ENCODE measurements at places on chromosomes 6 and 20. TPM values are rescaled to one million over a fixed set of nuclear protein-coding genes. Genes with fewer than 3 reads are reported as not detected.

The MAP7 gene
- 15.0 TPM for polyA plus RNA-seq

- no peak for DNase-seq
- H3K27ac ChIP-seq: no peak overlapping the region
- peaks cover 7% of the 10 kb centered on the region for H3K36me3 ChIP-seq
These were observed 59.0 kb downstream of the IGF2R start for GRCh38 chr6:160027931-160028330.

The CST5 gene
- polyA plus RNA-seq: not detected

The BPIFB1 gene
- not detected for polyA plus RNA-seq

GRCh38 chr6:141483598-141484061, 649.1 kb upstream of the GJE1 start:
- no peak overlapping the region for H3K27ac ChIP-seq
- no peaks in the 10 kb centered on the region for H3K4me1 ChIP-seq
- H3K36me3 ChIP-seq: no peaks in the 10 kb centered on the region
- no peak for DNase-seq

DNA sequence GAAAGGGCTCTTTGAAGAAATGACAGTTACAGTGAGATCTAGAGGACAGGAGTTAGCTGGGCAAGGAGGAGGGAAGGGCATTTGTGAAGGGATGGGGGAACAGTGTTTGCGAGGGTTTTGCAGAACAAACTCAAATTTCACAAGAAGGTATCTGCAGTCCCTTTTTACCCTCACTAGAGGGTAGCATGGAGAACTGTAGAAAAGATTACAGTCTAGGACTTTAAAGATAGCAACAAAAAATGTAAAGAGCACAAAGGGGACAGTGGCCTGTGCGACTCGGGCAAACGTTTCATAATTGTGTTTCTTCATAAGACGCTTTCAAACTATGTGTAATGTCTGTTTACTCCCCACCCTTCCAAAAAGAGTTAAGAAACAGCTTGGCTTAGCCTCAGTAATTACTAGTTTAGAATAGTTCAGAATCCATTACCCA, 21.2 kb upstream of the ASXL1 start:
- H3K27ac ChIP-seq: no peak overlapping the region
- H3K27me3 ChIP-seq: no peaks in the 10 kb centered on the region
- H3K4me3 ChIP-seq: no peak overlapping the region
- H3K4me1 ChIP-seq: no peaks in the 10 kb centered on the region
- no peaks in the 10 kb centered on the region for H3K36me3 ChIP-seq
- DNase-seq: no peak
